ENCODE measurements at places on chromosomes 5 and 9.

- no peak for DNase-seq
These were observed 382.3 kb downstream of the PTPRD start for GRCh38 chr9:10230512-10230911.

DNA sequence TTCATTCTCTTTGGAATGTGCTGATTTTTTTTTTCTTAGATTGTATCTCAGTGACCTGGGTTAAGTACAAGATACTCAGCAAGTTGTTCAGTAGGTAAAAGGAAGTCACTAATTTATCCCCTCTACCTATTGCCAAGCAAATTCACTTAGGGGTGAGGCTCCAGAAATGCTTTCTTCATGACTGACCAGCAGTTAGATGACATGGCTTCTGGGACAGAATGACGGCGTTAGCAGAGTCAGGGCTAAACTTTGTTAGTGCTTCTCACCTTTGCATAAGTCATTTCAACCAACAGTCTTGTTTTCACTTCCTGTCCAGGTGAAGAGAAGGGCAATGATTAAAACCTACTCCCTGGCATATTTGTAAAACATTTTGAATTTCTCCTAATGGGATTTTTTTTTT lies 20.2 kb upstream of the MTAP start:
- DNase-seq, result no peak

DNA sequence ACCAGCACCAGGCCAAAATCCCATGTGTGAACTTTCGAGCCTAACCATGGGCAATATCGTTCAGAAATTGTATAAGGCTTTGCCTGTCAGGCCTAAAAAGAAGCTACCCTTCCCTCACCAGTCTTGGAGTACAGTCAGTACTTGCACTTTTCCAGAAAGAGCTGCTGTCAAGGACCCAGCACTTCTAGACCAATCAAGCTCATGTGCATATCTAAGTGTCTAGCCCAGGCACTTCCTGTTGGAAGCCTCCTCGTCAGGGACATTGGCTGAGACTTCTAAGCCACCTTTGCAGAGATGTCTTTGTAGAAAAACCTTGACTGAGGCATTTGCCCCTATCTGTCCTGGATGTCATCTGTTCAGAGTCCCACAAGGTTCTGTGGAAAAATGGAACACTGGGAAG lies 1930.5 kb downstream of the EFNA5 start:
- no peak for DNase-seq

GRCh38 chr9:123107639-123108285 lies 74.3 kb downstream of the GPR21 start:
- no peak for DNase-seq

GRCh38 chr5:66739021-66739420 lies 142.8 kb downstream of the MAST4 start:
- no peak for DNase-seq

- DNase-seq, result no peak
These were observed 387.9 kb upstream of the DAP start for GRCh38 chr5:11148810-11149539.

GRCh38 chr5:133196441-133197085 lies 144.8 kb downstream of the HSPA4 start:
- no peak for DNase-seq

DNA sequence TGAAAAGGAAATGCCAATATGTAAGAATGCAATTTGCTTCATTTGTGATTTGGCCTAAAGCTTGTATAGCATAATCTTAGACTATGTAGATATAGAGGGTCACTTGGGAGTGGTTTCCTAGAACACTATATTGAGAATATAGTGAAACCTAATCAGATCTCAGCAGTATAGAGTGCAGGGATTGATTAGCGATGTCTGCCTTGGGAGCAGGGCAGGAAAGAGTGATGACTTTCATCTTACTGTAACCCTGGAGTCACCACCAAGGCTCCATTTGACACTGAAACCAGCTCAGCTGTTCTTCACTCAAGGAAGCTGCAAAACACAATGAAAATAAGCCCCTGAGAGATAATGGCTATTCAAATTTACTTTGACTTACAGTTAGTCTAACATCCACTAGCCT lies 26.2 kb upstream of the ARRDC3 start:
- DNase-seq, result no peak

DNA sequence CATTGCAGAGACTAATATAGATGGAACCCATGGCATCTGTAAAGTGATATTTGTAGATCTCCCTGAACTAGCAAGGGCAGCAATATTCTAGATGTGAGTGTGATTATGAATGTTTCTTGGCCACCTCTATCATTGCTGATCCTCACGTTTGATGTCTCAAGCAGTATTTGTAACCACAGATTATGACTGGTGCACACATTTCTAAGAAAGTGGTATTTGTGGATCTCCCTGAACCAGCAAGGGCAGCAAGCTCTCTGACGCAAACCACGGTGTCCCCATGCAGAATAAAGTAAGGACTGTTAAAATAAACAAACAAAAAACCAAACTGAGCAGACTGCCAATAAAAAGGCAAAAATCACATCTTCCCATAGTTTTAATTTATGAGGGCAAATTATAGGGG lies 301.3 kb downstream of the CSNK1G3 start:
- no peak for DNase-seq

- peak; percentile 76 for DNase-seq
These were observed 1429.8 kb upstream of the CDH9 start for GRCh38 chr5:28468166-28468565.

GRCh38 chr9:133377721-133378216 lies 1.6 kb downstream of the STKLD1 start:
- DNase-seq, result no peak

DNA sequence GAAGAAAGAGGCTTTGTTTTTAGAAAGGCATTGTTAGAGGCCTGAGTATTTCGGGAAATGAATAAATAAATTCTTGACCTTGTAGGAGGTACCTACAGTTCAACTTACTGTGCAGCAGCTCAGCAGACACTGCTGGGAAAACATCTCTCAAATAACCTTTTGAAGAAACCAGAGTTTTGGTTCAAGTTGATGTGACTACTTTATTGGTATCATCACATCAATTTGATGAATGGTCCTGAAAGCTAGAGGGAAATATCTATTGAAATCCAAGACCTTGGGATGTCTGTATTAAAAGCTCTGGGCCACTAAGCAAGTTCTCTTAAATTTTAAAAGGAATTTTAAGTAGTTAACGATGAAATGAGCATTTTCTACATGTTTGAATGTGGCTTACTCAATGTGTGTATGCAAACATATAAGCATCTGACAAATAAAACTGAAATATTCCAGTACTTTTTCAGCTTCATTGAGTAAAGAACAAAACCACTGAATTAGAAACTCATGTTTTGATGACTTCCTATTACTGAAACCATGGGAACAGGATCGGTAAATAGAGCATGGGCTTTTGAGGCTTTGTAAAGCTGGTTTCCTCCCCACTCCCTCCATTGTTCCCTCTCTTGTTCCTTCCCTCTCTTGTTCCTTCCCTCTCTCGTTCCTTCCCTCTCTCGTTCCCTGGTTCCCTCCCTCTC lies 36.7 kb downstream of the SLC27A6 start:
- DNase-seq, result no peak

DNA sequence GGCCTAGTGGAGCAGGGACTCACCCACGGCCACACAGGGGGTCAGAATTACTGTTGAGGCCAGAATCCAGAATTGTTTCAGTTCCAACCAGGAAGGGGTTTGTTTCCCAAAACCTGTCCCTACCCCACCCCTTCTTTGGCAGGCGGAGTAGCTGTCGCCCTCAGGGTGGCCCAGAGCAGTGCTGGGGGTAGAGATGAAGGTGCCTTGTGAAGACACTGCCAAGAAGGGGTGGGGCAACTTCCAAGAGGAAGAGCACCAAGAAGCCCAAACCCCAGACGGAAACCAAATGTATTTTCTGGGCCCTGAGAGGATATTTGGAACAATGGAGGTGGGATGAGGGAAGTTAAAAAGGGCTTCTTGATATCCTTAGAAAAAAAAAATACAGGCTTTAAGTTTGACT lies 11.4 kb upstream of the NDST1 start:
- no peak for DNase-seq

- DNase-seq, result no peak
These were observed 5.1 kb downstream of the SPZ1 start for GRCh38 chr5:80324912-80325311.

- no peak for DNase-seq
These were observed 228.8 kb downstream of the NR2F1-AS1 start for GRCh38 chr5:93352186-93352585.

GRCh38 chr5:108276187-108277050 lies 105.5 kb downstream of the FBXL17 start:
- DNase-seq, result no peak

- no peak for DNase-seq
These were observed 89.5 kb downstream of the CDH10 start for GRCh38 chr5:24555229-24555628.

DNA sequence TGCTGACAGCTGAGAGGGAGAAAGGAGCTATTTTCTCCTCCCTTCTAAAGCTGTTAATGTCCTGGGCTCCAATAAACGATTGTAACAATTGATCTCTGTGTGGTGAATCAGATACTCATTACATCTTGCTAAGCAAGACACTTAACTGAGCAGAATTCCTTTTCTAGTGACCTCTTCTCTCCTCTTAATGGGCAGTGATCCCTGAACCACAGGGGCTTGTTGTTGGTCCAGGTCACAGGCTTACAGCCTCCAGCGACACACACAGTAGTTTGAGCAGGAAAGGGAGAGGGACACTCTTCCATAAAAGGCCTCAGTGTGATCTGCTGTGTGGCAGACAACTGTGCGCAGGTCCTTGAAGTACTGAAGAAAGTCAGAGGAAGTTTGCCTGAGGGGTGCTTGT lies 58.5 kb upstream of the MYO10 start:
- no peak for DNase-seq

GRCh38 chr5:171479776-171480125 lies 60.3 kb downstream of the FGF18 start:
- no peak for DNase-seq

DNA sequence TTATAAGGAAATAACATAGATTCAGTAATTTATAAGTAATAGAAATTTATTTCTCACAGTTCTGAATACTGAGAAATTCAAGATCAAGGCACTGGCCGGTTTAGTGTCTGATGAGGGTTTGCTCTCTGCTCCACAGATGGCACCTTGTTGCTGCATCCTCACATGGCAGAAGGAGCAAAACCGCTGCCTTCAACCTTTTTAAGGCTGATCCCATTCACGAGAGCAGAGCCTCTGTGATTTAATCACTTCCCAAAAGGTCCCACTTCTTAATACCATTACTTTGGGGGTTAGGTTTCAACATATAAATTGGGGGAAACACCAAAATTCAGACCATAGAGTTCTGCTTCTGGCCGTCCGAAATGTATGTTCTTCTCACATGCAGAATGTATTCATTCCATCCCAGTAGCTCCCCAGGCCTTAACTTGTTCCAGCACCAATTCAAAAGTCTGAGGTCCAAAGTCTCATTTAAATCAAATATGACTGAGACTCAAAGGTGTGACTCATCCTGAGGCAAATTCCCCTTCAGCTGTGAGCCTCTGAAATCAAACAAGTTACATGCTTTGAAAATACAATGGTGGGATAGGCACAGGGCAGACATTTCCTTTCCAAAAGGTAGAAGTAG lies 30.6 kb downstream of the BAAT start:
- DNase-seq, result no peak

DNA sequence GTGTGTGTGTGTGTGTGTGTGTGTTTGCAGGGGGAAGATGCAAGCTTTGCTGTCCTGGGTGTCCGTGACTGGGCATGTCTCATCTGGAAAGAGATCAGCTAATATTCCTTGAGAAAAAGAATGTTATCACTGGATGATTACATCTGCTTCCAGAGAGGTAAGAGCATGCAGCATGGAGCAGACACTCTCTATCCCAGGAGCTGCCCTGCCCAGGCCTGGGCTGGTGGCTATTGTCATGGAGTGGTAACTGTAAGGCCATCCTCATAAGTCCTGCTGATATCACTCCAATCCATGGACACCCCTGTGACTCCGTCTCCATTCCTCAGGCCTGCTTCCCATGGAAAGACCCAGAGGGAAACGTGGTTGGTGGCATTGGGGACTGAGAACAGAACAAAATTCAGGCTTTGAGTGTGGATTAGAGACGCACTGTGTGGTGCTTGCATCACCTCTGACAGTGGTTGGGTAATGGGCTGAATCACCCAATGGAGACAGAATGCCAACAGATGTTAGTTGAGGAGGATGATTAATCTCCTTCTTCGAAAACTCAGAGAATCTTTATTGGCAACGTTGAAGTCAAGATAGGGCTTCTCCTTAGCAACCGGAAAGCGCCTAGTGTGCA lies 52.0 kb upstream of the KCNIP1 start:
- DNase-seq, result peak; percentile 74

DNA sequence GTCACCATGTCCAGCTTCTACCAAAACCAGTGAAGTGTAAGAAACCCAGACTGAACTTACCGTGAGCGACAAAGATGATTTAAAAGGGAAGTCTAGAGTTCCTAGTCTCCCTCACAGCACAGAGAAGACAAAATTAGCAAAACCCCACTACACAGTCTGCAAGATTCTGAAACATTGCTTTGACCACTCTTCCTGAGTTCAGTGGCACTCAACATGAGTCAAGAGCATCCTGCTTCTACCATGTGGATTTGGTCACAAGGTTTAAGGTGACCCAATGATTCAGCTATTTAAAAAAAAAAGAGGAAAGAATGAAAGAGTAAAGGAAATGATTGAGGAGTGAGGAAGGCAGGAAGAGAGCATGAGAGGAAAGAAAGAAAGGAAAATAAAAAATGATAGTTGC lies 19.8 kb downstream of the IL7R start:
- DNase-seq, result no peak

DNA sequence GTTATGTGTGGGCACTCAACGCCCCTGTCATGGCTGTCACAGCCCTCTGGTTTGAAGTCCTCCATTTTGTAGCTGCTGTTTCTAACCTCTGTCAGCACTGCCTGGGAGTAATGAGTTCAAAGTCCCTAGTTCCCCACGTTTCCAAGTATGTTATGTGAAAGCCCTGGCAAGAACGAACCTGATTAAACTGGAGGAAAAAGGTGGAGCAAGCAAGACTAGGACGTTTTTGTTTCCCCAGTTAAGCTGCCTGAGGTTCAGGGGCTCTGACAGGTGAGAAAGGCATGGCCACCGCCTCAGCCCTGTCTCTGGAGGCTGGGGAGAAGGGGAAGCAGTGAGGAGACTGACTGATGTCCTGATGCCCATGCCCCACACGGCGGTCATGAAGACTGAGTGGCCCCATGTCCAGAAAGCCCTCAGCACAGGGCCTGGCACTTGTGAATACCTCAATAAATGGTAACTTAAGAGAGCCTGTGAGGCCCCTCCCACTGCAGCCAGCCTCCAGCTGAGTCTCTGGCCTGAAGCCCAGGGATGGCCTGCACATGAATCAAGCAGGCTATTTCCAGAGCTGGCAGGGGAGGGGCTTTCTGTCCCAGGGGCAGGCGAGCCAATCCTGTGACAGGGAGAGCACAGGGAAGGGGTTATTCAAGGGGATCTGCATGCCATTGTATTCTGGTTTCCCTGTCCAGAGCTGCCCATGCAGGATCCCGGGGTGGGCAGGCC lies 61.8 kb downstream of the PFDN1 start:
- DNase-seq, result no peak

- no peak for DNase-seq
These were observed 160.7 kb upstream of the PUM3 start for GRCh38 chr9:3004572-3004971.

Measured in SIG-M5 (cell line).